HL-60 (cell line): ENCODE measurements at places on chromosomes 7 and 10.

- DNase-seq, result no peak
These were observed 160.0 kb upstream of the SHH start for GRCh38 chr7:155972247-155972646.

GRCh38 chr7:11430841-11431240 is 401.2 kb downstream of the THSD7A start:
- DNase-seq, result no peak

DNA sequence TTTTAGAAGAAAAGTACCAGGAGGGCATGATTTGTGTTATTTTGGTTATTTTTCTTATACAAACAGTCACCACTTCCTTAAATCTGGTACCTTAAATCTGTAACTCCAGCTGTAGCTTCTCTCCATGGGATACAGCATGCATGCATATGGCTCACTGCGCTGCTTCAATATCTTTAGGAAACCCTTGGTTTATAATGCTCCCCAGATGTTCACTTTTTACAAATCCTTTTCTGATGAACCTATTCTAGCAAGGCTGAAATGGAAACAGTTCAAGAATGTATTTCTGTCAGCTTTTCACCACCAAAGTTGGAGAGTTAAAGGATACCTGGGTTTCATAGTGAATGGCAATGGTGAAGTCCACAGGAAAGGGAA is 50.9 kb downstream of the LAMB4 start:
- no peak for DNase-seq

DNA sequence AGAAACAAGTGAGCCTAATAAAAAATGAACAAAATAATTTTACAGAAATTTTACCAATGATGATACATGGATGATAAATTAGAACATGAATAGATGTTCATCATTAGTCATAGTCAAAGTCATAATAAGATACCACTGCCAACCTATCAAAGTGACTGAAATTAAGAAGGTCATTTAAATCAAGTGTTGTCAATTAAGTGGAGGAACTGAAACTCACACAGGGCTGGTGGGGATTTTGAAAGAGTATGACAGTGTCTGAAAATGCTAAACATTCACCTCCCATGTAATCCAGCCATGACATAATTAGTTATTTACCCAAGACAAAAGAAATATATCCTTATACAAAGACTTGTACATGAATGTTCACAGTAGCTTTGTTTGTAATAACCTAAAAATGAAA is 57.1 kb upstream of the DYNC1I1 start:
- DNase-seq, result no peak

- DNase-seq, result no peak
These were observed 6.7 kb downstream of the NRP1 start for GRCh38 chr10:33327751-33328150.

GRCh38 chr7:94675356-94675755 is 19.4 kb upstream of the SGCE start:
- no peak for DNase-seq

- no peak for DNase-seq
These were observed 6.2 kb downstream of the ZNF775 start for GRCh38 chr7:150385302-150385723.

- no peak for DNase-seq
These were observed 5.6 kb downstream of the DPYSL4 start for GRCh38 chr10:132192076-132192975.

GRCh38 chr7:12670000-12670729 is 17.3 kb upstream of the ARL4A start:
- peak; percentile 6 for DNase-seq

- DNase-seq, result no peak
These were observed 11.4 kb upstream of the FAS start for GRCh38 chr10:88979153-88979562.

- DNase-seq, result no peak
These were observed 10.7 kb downstream of the CBLL1 start for GRCh38 chr7:107754642-107755041.

- no peak for DNase-seq
These were observed 1.2 kb upstream of the SLC18A3 start for GRCh38 chr10:49609006-49609282.

- DNase-seq, result no peak
These were observed 114.6 kb downstream of the NRBF2 start for GRCh38 chr10:63247771-63248170.

GRCh38 chr7:143256932-143257331 is 6.3 kb upstream of the GSTK1 start:
- DNase-seq, result no peak

GRCh38 chr7:73703757-73704639 is 15.5 kb downstream of the STX1A start:
- DNase-seq, result no peak

DNA sequence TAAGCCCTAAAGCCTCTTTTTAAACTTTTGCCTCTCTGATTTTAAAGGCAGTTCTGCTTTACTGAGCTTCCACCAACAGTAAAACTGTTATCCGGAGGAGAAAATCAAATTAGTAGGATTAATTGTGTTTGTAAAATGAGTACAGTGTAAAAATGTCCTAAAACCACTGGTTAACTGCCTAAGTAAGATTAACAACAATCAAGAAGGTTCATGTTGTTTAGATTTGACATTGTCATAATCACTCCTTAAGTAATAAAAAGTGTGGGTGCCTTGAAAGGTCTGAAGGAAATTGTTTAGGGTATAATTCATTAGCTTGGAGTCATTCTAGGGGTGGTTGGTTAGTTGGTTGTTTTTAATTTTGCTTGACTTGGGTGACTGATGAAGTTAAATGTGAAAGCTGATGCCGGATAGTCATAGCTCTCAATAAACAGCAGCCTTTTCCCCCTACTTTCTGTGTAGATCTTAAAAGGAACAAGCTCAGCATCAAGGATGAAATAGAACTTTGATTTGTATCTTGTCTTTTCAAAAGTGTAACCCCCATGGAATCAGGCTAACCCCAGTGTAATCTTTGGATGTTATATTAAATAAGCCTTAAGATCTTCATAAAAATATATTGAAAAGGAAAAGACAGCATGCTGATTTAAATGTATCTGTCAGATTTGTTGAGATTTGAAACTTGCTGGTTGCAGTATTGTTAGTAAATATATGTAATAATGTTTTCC is 148.3 kb downstream of the ARID5B start:
- DNase-seq, result no peak

- no peak for DNase-seq
These were observed 145.5 kb upstream of the CELF2 start for GRCh38 chr10:10872035-10872673.

GRCh38 chr10:88064608-88065382 is 201.4 kb downstream of the PTEN start:
- peak; percentile 94 for DNase-seq

DNA sequence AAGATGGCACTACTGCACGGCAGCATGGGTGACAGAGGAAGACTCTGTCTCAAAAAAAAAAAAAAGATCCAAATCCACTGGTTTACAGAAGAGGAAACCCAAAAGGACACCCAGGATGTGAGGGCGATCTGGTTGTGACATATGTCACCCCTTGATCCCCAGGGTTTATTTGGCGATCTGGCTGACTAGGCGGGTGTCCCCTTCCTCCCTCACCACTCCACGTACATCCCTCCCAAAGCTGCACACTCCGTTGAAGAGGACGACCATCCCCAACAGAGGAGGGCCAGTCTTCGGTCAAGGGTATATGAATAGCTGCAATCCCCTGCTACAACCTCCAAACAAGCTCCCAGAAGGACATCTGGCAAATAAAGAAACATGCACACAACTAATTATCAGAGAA is 111.6 kb downstream of the HTR5A start:
- DNase-seq, result no peak
